ENCODE measurements at places on chromosomes 1 and 21.

DNA sequence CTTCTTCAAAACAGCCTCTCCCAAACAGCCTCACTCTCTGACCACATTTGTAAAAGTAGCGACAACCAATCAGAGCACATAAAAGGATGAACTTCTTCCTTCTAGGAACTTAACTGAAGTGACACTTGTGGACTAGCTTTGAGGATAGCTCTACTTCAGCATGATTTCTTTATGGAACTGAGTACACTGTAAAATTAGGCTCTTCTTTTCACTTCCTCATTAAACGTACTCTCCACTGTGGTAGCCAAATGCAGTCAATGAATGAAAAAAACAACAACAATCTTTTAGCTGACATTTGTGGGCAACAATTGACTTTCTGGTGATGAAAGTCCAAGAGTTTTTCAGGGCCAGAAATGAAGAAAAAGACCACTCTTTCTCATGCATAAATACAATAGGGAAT is 9.6 kb downstream of the LRRC53 start:
- no peak for DNase-seq

- DNase-seq = peak; percentile 60
Observed at GRCh38 chr1:11062965-11063401, 3.2 kb upstream of the SRM start.

GRCh38 chr1:62240651-62241370 is 46.2 kb downstream of the L1TD1 start:
- no peak for DNase-seq

DNA sequence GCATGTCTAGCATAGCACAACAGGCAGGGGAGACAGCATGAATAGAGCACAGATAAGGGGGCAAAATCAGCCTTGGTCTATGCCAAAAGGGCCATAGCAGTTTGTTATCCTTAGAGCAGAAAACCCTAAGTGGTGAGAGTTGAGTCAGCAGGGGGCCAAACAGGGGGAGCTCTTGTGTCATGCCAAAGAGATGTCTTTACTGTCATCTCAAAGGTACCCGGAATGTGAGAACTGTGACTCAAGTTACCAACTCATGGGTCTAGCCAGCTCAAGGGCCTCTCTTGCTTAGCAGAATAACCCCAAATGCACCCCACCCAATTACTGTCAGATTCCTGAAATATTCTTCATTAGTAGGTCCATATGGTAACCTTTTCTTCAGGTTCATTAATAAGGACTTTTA is 45.9 kb upstream of the NRDC start:
- DNase-seq = peak; percentile 13

- peak; percentile 49 for DNase-seq
Observed at GRCh38 chr21:26170471-26171257, at the start of gene APP. APP (minus strand) TSS chr21:26170770; CDS start chr21:26170620, 150 bp downstream.

GRCh38 chr1:24202987-24203386 is 15.9 kb upstream of the IFNLR1 start:
- DNase-seq = no peak

- no peak for DNase-seq
Observed at GRCh38 chr1:25090707-25091422, 141.4 kb downstream of the SYF2 start.

DNA sequence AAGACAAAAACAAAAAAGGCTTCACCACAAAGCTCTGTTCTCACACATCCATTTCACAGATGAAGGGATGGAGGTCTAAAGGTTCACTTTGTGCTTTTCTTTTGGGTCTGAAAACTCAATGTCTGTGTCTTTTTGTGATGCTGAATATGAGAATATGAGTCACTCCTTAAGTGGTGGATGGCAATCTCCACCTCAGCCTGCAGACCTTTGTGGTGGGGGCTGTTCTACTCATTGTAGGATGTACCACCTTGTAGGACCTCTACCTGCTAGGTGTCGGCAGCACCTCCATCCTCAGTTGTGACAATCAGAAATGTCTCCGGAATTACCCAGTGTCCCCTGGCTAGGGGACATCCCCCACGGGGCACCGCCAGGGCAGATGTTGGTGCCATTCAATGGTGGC is 42.8 kb downstream of the UBASH3A start:
- no peak for DNase-seq

DNA sequence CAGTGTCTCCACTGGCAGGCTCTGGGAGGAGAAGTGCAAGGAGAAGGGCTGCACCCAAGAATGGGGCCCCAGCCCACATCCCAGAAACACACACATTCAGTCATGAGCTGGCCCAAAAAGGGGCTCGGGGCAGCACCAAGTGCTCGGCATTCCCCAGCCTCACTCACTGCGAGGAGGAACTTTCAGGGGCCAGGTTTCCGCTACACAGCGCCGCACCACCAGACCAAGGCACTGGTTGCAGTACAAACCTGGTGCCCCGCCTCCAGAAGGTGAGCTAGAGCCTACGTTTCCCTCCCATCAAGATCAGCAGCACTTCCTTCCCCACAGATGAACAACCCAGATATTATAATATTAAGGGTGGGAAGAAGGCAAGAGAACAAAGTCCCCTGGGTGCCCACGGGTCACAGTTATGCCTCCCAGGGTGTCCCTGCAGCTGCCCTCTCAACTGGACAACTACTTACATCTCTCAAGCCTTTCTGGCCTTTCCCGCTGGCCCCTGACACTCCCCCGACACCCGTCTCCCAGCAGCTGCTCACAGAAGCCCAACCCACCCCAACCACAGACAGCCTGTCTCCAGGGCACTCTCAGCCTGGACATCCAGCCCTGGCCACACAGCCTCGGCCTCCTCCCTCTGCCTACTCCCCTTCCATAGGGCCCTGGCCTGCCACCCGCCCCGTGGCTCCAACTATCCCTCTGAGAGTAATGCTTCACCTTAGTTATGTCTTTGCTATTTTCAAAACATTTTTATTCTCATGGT is 3.8 kb downstream of the PBXIP1 start:
- no peak for DNase-seq

DNA sequence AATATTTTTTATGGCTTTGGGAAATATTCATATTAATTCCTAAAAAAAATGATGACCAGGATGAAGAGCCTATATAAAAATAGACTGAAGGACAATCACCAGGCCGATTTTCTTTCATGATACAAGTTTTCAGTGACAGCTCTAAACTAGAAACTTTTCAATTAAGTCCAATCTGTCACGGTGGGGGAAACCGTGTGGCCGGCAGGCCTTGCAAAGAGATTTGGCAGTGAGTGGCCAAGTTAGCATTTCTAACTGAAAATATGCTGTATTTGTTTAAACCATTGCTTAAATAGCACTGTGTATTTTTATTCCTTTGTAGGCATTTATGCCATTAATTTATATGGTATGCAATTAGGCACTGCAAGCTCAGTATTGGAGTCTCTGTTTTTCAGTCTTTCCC is 294.5 kb upstream of the NRIP1 start:
- no peak for DNase-seq

GRCh38 chr21:46050668-46051378 is 47.1 kb upstream of the COL6A2 start:
- DNase-seq = no peak

DNA sequence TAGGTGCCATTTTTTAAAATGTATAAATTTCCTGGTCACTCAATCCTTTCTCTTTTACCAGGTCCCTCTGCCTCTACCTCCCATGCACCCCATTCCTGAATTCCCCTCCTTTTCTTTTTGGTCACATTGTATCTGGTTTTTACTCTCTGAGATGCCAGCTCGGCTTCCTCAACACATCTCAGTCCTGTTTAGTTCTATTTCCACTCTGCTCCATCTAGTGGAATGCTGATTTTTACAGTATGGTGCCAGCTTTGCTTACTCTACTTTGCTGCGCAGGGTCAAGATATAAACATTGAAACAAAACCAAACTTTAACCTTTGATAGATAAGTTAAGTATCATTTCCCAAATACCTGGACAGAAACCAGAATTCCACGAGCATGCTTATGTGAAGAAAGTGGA is 96.0 kb downstream of the ESRRG start:
- DNase-seq = no peak

DNA sequence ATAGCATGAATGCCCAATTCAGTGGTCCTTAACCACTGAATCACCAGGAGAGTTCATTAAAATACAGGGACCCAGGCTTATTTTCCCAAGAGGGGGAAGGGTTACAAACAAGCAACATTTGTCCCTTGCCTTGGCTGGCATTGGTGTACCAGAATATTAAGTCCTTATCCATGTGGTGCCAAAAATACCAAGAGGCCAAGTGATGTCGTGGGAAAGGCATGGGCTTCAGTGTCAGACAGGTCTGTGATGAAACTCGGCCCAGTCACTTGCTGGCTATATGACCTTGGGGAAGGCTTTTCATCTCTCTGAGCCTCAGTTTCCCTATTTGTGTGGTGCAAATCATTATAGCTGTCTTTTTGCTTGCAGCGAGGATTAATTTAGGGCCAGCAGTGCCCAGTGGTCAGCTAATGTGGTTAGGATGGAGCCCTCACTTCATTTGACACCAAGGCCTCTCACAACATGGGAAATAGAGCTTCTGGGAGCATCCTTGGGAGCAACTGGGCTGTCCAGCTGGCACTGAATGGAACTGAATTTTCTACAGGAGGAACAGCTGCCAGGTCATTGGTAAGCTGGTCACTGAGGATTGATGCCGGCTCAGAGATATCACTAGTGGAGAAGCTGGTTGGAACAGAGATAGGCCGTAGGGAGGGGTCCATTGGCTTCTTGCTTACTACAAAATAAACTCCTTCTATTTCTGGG is 77.2 kb upstream of the PPP2R5A start:
- DNase-seq = no peak

DNA sequence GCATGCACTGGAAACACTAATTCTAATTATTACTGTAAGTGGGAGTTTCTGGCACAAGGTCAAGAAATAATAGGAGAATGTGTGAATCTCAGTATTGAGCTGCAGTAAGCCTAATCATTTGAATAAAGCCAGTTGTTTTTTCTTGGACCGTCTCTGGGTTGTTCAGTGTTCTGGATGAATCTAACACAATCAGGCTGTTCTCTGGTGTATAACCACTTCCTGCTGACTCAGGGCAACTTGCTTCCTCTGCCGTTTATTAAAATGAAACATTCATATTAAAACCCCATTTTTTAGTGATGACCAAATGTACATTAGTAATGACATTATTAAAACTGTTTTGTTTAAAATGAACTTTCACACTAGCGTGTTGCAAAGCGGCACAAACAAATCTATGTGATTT is 273.1 kb upstream of the SNX7 start:
- peak; percentile 51 for DNase-seq

GRCh38 chr1:147494998-147495580 is 46.2 kb upstream of the BCL9 start:
- peak; percentile 68 for DNase-seq
